ENCODE measurements at places on chromosomes 7 and 10. TPM values are rescaled to one million over a fixed set of nuclear protein-coding genes. Genes with fewer than 3 reads are reported as not detected.

Gene HOXA11
- not detected for total RNA-seq

Gene IDI2
- not detected for total RNA-seq

Gene CPVL
- not detected for total RNA-seq

Gene GNAT3
- total RNA-seq, result not detected

Gene IGF2BP3
- 1.2 TPM for total RNA-seq

Gene CFAP43
- not detected for total RNA-seq

Gene AGR2
- not detected for total RNA-seq

Gene DLX6
- total RNA-seq, result not detected

Gene LIPM
- total RNA-seq, result not detected

Gene ZNF425
- total RNA-seq, result 1.0 TPM

Gene CD36
- not detected for total RNA-seq

Measured in activated CD4-positive, alpha-beta T cell treated with anti-CD3 and anti-CD28 coated beads, Interleukin-2, amount 10 ng/mL, durations not matched to agents 7 days and 5 days (primary cell).